ENCODE measurements at places on chromosomes 4 and X.

- DNase-seq: no peak
These were observed 111.6 kb upstream of the NWD2 start for GRCh38 chr4:37132975-37133360.

GRCh38 chr4:37706032-37706431 is 19.9 kb upstream of the RELL1 start:
- no peak for DNase-seq

DNA sequence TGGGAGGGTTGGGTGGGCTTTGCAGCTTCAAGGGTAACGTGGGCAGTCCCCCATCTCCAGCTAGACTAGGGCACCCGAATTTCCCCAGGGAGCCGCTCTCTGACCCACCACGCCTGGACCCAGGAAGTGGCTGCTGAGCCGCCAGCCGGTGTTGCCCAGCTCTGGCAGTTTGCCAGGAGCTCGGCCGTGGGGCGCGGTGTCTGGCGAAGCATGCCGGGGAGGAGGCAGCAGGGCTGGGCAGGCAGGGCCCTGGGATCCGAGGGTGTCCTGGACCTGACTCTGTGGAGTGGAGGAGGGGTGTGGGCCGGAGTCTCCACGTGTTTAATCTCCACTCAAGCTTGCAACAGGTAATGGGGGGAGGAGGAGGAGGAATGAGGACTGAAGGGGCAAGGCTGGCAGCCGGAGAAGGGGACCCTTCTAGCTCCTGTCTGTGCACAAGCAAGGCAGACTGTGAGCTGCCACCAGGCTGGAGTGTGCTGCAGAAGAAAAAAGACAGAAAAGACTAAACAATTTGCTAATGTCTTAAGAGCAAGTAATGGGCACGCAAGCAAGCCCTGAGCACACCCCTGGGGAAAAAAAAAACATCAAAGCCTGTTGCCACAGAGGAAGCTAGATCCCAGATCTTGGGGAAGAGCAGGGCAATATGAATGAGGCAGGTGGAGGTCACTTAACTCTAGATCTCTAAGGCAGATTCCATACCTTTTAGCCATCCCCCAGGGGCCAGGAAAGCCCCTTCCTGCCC is 2.4 kb downstream of the LONRF3 start:
- peak; percentile 51 for DNase-seq

DNA sequence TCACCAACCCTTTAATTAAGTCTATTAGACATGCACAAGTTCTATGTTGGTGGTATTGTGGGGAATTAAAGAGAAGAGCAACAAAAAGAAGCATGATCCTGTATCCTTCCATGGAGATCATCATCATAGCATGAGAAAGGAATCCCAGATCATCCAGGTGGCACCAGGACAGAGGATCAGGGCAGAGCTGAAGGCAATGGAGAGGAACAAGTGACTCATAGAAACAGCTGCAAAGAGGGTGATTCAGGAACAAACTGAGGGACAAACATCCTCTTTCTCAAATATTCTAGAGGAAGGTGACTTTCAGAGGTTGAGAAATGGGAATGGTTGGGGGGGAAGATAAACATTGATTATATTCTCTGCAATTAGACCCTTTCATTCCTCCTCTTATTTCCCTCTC is 105.5 kb upstream of the OTUD4 start:
- DNase-seq: peak; percentile 73

- DNase-seq: peak; percentile 1
These were observed 83.6 kb downstream of the CHM start for GRCh38 chrX:85963736-85964135.

DNA sequence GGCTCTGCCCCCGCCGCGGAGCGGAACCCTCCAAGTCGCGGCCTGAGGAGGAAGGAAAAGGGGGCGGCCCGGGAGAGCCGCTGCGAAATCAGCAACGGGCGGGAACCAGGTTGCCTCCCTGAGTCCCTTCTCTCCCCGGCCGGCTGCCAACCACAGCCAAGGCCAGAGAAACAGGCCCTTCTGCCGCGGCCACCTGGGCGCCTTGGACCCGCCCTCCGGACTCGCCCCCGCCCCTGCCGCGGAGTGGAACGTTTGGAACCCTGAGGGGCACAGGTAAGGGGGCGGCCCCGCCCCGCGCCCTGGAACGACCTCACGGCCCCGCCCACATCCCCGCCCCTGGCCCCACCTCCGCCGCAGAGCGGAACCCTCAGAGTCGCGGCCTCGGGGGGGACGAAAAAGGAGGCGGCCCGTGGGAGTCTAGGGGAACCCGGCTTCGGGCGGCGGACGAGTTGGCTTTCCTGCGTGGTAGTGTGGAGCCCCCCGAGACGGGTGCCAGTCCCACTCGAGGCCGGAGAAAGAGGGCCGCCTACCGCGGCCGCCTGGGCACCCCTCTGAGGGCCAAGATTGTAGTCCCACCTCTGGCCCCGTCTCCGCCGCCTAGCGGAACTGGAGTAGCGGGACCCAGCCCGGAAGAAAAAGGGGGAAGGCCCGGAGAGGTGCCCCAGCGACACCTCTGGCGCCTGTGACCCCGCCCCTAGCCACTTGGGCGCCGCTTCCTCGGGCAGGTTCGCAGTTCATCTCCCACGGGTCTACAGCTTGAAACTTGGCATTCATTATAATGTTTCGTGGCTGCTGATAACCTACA is 669 bp upstream of the PHKA2 start:
- DNase-seq: peak; percentile 77

GRCh38 chr4:138164208-138164607 is 77.9 kb downstream of the SLC7A11 start:
- no peak for DNase-seq

DNA sequence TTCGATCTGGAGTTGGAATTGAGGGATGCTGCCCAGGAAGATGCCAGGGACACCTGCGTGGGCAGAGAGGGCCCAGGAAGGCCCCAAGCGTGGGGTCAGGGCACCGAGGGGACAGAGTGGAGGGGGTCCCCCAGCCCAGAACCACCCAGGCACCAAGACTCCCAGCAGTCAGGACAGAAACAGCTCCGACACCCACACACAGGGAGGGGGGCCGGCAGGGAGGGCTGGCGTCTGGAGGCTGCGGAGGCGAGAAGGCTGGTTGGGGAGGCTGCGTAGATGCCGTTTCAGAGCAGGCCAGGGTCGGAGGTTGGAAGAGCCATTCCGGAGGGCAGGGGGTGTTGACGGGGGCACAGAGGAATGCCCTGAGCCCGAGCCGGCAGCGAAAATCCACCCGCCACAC is 23.6 kb downstream of the ATP5ME start:
- no peak for DNase-seq

DNA sequence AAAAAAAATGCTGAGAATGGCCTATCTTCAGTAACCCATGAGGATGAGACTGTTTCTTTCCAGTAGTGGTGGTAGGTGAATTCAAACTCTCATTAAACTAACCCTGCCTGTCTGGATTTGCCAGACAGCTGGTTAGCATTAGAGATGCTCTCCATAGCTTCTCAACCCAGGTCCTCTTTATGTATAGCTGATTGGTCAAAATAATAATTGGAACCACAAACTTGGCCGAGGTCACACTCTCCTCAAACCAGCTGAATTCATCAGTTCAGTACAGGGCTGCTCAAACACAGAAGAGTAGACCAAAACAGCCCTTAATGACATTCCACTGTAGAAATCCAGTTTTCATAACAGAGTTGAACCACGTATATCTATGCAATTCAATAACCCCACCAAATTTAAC is 85.3 kb downstream of the HCCS start:
- no peak for DNase-seq

- DNase-seq: no peak
These were observed 2.6 kb downstream of the POLA1 start for GRCh38 chrX:24696294-24696693.

DNA sequence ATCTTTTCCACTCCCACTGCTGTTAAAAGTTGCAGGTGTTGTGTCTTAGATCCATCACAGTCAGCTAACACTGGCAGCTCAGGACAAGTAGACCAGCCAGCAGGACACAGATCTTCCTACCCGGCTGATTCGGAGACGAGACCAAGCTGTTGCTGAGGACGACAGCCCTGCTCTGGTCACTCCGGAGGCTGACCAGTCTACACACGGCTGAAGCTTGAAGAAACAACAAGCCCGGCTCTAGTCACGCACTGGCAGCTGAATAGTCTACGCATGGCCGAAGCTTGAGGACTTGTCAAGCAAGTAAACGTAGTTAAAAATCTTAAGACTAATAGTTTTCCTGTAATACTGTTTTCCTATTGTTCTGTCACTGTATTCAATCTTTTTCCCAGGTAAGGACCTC is 1.8 kb downstream of the ACOX3 start:
- no peak for DNase-seq

- peak; percentile 21 for DNase-seq
These were observed 144.2 kb downstream of the PDLIM5 start for GRCh38 chr4:94595880-94596483.

DNA sequence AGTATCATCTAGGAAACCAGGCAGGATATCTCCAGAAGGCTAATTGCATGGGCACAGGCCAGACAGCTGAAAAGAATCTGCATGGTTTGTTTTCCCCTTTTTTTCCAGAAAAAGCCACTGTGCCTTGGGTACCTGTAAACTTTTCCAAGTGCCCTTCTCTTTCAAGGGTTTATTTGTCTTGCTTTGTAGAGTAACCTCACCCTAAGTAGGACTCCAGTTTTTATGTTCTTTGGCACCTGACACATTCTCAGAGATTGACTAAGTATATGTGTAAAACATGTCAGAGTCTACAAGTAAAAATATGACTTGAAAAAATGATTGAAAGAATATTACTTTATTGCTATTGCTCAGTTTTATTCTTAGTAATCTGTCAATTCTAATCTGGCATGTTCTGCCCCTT is 70.7 kb upstream of the TEX13C start:
- DNase-seq: no peak

- no peak for DNase-seq
These were observed 74.7 kb downstream of the FAM47B start for GRCh38 chrX:35017284-35017683.

GRCh38 chrX:10087391-10087790 is 69.4 kb upstream of the CLCN4 start:
- no peak for DNase-seq

- no peak for DNase-seq
These were observed 63.1 kb downstream of the ACOX3 start for GRCh38 chr4:8377103-8378075.

- DNase-seq: no peak
These were observed 58.8 kb downstream of the PPP3CA start for GRCh38 chr4:101288365-101289145.

GRCh38 chr4:106677213-106677612 is 308.6 kb upstream of the GIMD1 start:
- no peak for DNase-seq

- DNase-seq: peak; percentile 17
These were observed 212.7 kb downstream of the CENPC start for GRCh38 chr4:67332627-67333026.

DNA sequence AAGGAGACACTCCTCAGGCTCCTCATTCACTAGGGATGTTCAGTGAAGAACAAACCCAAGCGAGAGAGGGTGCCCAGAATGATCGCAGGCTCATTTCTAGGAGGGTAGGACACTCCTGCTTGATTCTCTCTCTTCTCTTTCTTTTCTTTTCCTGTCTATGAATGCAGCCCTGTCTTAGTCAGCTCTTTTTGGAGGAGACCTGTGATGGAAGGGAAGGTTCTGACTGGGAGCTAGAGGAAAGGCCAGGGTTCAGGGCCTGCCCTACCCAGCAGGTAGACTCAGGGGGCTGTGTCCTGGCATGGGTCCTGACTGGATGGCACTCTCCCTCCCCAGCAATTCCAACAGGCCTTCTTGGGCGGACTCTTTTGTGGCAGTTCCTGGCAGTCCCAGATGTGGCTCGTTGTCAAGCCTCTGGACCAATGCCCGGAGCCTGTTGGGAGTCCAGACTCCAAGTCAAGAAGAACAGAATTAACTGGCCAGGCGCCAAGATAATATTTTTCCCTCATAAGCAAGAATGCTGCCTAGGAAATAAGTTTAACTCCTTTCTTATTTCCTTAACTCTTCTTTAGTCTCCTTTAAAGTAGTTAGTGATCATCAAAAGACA is 139.4 kb upstream of the SCML1 start:
- DNase-seq: no peak

DNA sequence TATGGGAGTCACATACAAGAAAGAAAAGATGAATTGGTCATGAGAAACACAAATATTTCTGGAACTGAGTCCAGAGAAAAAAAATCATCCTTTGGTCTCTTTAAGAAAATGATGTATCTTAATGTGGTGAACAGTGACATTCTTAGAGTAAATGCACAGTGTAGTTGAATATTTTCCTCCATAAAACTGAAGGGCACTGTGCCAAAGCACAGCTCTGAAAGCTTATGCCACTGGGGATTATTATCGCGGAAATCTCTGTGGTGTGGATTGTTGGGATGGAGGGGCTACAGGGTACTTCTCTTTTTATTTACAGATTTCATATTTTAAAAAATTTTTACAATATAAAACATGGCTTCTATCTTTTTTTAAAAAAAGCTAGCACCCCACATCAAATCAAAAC is 908.1 kb downstream of the CCSER1 start:
- no peak for DNase-seq

DNA sequence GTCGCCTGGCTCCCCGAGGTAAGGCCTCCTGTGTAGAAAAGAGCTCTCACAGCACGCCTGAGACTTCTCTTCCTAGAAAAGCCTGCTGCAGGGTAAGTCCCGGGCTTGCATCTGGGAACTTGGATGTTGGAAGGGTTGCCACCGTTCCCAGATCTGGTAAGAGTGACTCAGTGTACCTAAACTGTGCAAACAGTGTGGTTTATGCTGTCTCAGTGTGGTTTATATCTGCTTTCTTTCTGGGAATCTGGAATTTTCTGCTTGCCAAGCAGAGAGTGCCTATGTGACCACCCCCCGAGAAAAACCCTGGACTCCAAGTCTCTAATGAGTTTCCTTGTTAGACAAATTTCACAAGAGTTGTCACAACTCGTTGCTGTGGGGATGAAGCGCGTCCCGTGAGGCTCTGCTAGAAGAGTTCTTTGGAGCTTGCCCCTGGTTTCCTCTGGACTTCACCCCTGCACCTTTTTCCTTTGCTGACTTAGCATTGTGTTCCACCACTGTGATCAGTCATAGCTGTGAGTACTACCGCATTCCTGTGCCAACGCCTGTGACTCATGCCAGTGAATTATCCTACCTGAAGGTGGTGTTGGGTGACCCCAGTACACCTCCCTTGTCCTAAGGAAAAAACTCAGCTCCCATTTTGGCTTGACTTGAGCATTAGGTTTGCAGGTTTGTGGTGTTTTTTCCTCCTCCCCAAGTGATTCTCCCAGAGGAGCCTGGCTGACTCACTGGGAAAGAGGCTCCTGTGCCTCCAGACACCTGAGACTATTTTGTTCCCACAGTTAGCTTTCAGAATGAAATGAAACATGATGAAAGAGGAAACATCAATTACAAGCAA is 14.5 kb downstream of the SLC2A9 start:
- DNase-seq: peak; percentile 78

- DNase-seq: no peak
These were observed 17.5 kb downstream of the PALLD start for GRCh38 chr4:168514249-168514852.

GRCh38 chr4:139815778-139816601 is 150.4 kb downstream of the MGST2 start:
- peak; percentile 64 for DNase-seq

GRCh38 chr4:83191026-83191425 is 76.5 kb upstream of the PLAC8 start:
- no peak for DNase-seq

All from urothelium cell line (cell line).